ENCODE measurements at places on chromosomes 12 and 14.

GRCh38 chr12:93080994-93081809 lies 152.1 kb upstream of the EEA1 start:
- DNase-seq, result peak; percentile 51

- DNase-seq, result no peak
Measured at GRCh38 chr12:48954841-48955501, 2.3 kb downstream of the ARF3 start.

DNA sequence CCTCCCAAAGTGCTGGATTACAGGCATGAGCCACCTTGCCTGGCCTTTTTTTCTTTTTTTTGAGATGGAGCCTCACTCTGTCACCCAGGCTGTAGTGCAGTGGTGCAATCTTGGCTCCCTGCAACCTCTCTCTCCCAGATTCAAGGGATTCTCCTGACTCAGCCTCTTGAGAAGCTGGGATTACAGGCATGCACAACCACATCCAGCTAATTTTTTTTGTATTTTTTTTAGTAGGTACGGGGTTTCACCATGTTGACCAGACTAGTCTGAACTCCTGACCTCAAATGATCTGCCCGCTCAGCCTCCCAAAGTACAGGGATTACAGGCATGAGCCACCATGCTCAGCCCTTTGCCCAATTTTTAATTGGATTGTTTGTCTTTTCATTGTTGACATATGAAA lies 58.0 kb downstream of the SINHCAF start:
- DNase-seq, result no peak

DNA sequence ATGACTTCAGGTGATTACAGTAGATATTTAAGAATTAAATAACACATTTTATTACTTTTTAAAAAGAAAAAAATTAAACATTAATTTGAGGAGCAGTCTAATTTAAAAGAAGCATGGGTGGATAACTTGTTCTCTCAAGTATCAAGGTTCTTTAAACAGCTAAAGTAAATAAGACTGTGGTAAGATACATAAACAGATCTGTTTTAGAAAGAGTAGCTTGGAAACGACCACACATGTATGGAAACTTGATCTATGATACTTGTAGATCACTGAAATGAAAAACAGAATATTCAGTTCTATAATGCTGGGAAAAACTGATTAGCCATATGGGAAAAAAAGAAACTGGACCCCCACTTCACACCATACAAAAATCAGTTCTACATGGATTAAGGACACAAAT lies 36.0 kb downstream of the TC2N start:
- DNase-seq, result no peak

GRCh38 chr14:20657216-20658211 lies 16.0 kb upstream of the OR6S1 start:
- DNase-seq, result no peak

- no peak for DNase-seq
Measured at GRCh38 chr14:51677266-51677665, 25.6 kb downstream of the FRMD6 start.

GRCh38 chr12:48446161-48446776 lies 26.1 kb upstream of the ANP32D start:
- no peak for DNase-seq

GRCh38 chr14:43877351-43877960 lies 629.6 kb downstream of the FSCB start:
- no peak for DNase-seq

DNA sequence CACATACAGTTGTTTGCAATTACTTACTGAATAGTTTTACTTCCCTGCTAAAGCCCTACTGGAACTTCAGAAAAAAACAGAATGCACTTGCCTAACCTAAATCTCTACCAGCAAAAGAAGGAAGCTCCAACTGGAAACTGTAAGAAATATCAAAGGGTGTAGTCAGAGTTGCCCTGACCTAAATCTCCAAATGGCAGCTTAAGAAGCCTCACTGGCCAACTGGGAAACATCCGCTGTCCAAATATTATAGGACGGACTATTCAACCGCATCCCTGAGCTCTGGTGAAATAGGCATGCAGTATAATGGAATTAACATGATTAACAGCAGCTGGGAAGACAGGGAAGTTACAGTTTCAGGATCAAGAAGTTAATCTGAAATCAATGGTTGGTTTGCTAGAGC lies 24.3 kb downstream of the ANAPC7 start:
- no peak for DNase-seq

GRCh38 chr12:110718222-110718908 lies 24.3 kb downstream of the PPP1CC start:
- DNase-seq, result no peak

All from urothelium cell line (cell line).